ENCODE measurements at places on chromosomes 2 and 18. TPM values are rescaled to one million over a fixed set of nuclear protein-coding genes. Genes with fewer than 3 reads are reported as not detected.

TMEM247 gene
- total RNA-seq, result not detected

DPYSL5 gene
- total RNA-seq, result 3.0 TPM

ZNF385B gene
- not detected for total RNA-seq

RTP5 gene
- not detected for total RNA-seq

POTEJ gene
- total RNA-seq, result 0.03 TPM

DSC3 gene
- total RNA-seq, result 2.6 TPM

SELENOI gene
- total RNA-seq, result 30.5 TPM

PDIA6 gene
- 207 TPM for total RNA-seq

CTLA4 gene
- 2.7 TPM for total RNA-seq

CCDC178 gene
- total RNA-seq, result not detected

LRRC30 gene
- not detected for total RNA-seq

AQP4 gene
- total RNA-seq, result not detected

TEKT4 gene
- 0.08 TPM for total RNA-seq

PSMA8 gene
- total RNA-seq, result not detected

DSC2 gene
- 0.64 TPM for total RNA-seq

AFG3L2 gene
- total RNA-seq, result 63.7 TPM

SLC20A1 gene
- 209 TPM for total RNA-seq

RNPEPL1 gene
- total RNA-seq, result 19.0 TPM

CD8B2 gene
- total RNA-seq, result not detected

DOK6 gene
- 2.3 TPM for total RNA-seq

CDH19 gene
- total RNA-seq, result 15.8 TPM

CABLES1 gene
- total RNA-seq, result 13.3 TPM

TRIM43 gene
- 0.29 TPM for total RNA-seq

IL37 gene
- total RNA-seq, result 1.0 TPM

DIPK1C gene
- total RNA-seq, result not detected

CKAP2L gene
- 14.0 TPM for total RNA-seq

MERTK gene
- total RNA-seq, result 0.13 TPM

WNT10A gene
- not detected for total RNA-seq

FAM237A gene
- total RNA-seq, result not detected

BCL11A gene
- 0.79 TPM for total RNA-seq

MTCL1 gene
- total RNA-seq, result 11.9 TPM

CD207 gene
- total RNA-seq, result 0.11 TPM

Data from A375 (cell line).